Motor neuron (in vitro differentiated cells): ENCODE measurements at places on chromosomes 3 and 15. TPM values are rescaled to one million over a fixed set of nuclear protein-coding genes. Genes with fewer than 3 reads are reported as not detected.

ZNF592 gene
- 10.1 and 12.5 TPM in 2 replicates for total RNA-seq

GABRR3 gene
- 0.05 TPM in 1 of 2 replicates, not detected in the other for total RNA-seq

ACAN gene
- 0.05 and 0.16 TPM in 2 replicates for total RNA-seq

C2CD4A gene
- total RNA-seq, result 61.3 and 80.3 TPM in 2 replicates

CIB1 gene
- 44.4 and 47.4 TPM in 2 replicates for total RNA-seq

ACTC1 gene
- total RNA-seq, result not detected in 2 replicates

ISLR gene
- total RNA-seq, result 1.6 and 1.9 TPM in 2 replicates

SLC28A1 gene
- not detected in 2 replicates for total RNA-seq

TF gene
- total RNA-seq, result 2.2 and 2.8 TPM in 2 replicates

HESX1 gene
- total RNA-seq, result 2.0 and 2.1 TPM in 2 replicates

RGMA gene
- total RNA-seq, result 137 and 154 TPM in 2 replicates

SFMBT1 gene
- 8.6 and 11.5 TPM in 2 replicates for total RNA-seq

GOLGA6A gene
- total RNA-seq, result 5.1 and 8.0 TPM in 2 replicates

HDC gene
- total RNA-seq, result 0.29 and 0.55 TPM in 2 replicates
